ENCODE measurements at places on chromosomes 3 and 15.

DNA sequence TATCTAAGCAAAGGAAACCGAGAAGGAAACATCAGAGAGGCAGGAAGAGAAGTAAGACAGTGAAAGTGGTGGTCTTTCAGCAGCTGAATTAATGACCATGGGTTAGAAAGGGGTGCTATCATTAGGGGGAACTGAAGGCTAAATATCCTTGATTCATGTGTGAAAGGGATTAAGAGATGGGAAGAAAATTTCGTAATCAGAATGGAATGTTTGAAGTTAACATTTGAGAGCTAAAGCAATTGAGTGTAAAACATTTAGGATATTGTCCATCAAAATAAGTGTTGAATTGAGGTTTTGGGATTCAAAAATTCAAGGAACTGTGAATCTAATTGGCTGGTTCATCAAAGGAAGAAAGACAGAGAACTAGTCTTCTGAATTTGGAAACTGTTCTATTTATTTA lies 4.1 kb upstream of the ECT2 start:
- no peak for DNase-seq

GRCh38 chr3:78022232-78022631 lies 982.3 kb downstream of the ROBO2 start:
- DNase-seq = no peak

DNA sequence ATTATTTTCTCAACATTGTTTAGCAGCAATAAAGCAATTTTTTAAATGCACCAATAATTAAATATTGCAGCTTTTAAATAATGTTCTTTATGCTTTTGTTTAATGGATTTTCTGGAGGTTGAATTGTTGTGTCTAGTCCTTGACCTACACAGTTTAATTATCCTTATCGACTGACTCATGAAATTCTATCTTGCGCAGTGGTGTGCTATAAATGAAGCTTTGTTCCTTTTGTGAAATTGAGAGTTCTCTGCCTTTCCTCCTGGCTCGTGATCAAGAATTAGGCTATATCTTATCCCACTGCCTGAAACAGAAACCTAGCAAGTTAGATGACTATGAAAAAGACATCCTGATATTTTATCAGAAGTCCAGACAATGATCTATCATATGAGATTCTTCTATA lies 37.0 kb upstream of the PIK3R4 start:
- DNase-seq = no peak

DNA sequence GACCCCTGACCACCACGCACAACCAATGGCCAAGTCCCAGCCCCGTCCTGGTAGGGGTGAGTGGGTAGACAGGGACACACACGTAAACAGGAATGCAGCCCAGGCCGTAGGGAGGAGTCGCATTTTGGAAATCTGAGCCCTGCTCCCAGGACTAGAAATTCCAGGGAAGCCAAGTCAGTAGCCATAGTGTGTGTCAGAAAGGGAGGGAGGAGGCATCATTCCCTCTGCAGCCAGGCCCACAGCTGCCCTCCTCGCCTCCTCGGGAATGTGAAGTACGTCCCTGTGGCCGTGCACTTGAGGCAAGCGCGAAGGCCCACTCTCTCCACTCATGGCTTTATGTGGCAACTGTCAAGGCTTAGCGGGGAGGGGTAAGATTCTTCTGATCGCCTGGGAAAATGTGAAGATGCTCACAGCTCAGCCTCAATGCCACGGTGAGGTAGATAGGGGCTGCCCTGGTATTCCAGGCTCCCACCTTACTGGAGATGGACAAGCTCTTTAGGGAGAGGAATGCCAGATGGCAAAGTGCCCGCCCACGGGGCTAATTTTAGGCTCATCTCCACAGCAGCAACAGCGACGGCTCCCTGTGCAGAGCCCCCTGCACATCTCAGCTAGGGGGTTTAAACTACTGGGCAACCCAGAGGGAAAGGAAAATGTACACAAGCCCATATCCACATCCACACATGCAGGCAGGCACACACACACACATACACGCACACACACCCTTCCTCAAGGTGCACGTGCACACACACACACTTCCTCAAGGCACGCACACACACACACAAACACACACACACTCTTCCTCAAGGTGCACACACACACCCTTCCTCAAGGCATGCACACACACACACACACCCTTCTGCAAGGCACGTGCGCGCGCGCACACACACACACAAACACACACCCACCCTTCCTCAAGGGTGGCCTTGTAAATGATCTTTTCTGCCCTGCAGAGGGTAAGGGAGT lies 65.5 kb downstream of the ADCY5 start:
- DNase-seq = no peak

DNA sequence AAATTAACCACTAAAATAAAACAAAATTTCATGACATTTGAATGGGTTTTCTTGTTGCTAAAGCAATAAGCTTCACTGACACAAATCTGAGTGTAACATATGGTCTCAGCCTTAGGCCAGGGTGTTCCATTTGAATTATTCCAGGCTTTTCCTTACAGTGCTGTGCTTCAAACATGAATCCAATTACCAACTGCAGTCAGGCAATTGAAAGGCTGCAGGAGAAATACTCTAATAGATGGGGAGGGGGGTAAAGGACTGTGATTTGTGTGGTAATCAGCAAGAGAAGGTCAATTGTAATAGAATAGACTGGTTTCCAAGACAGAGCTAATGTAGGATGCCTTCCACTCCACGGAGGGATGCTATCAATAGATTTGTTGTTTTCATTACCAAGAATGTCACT lies 466.7 kb downstream of the C3orf38 start:
- no peak for DNase-seq

GRCh38 chr15:74763416-74763815 lies 14.8 kb downstream of the CYP1A2 start:
- DNase-seq = no peak

DNA sequence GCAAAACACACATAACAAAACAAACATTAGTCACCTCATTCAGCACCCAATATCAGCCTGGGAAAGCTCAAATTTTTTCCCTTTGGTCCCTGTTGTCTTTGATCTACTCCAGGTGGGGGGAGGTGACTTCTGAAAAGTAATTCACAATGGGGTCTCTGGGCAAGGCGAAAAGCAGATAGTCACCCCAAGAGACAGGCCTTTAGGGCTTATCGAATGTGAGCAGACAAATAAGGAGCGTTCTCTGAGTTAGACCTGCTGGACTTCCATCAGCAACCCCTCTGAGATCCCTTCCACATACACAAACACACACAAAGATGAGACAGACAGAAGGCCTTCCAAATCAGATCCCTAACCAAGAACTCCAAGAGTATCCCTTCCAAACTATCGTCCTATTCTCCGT lies 171.0 kb upstream of the SMAD3 start:
- no peak for DNase-seq

DNA sequence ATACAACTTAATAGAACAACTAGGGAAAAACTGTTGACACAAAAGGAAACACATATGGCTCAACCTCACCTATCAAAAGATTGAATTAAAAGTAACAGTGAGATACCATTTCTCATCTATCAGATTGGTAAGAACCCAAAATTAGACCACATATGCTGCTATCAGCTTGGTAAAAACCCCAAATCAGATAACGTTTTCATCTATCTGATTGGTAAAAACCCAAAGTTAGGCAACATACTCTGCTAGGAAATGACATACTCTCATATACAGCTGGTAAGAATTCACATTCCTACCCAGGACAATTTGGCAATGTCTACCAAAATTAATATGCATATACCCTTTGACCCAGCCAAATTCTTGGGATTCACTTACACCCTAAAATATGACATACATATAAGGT lies 26.3 kb downstream of the NRG4 start:
- no peak for DNase-seq

DNA sequence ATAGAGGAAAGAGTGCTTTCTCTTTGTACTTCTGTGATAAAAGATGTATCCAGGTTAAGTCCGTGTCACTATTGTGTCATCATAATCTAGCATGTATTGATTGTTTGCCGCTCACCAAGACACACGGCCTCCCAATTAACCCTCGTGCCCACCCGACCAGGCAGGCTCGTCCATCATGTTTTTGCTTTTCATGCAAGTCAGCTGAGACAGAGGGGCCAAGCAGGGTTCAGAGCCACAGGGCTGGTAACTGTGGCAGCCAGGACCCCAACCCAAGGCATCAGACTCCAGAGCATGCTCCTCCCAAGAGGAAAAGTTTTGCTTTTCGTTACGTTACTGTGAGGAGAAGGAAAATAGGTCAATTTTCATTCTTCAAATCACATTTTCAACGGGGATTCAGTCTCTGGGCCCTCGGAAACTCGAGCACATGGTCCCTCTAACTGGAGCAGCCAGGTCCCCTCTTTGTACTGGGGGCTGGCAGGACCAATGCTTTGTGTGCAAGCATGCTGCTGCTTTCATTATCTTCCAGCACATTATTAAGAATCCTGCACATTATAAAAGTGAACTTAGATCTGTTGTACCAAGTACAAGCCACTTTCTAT lies 161.1 kb upstream of the TOPAZ1 start:
- DNase-seq = no peak

- DNase-seq = peak; percentile 79
Measured at GRCh38 chr15:41848631-41849030, 10.0 kb downstream of the PLA2G4B start.

DNA sequence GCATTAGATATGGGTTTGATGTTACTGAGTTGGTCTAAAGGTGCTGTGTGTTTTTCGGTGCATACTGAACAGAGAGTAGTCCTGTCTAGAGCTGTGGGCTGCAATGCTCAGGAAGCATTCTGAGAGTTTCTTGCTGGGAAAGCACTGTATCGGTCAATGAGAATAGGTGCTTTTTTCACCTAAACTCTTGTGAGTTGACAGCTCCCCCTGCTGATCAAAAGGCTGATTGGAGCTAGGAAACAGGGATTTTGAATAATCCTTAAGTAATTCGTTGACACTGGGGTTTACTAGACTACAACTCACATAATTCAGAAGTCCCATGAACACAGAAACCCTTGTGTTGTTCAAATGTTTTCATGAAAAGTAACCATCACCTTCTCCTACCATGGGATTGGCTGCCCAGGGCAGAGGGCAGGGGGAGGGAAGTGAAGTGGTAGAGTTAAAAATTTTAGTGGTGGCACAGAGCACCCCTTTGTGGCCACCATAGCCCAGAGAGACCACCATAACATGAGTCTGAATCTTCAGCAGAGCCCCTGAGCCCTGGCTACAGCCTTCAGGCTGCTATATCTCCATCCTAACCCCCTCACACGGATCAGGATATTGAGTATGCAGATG lies 13.0 kb upstream of the MANF start:
- DNase-seq = peak; percentile 59

- peak; percentile 69 for DNase-seq
Measured at GRCh38 chr15:67794832-67795574, 30.3 kb upstream of the SKOR1 start.

- DNase-seq = no peak
Measured at GRCh38 chr3:107367353-107367752, 9.9 kb upstream of the CCDC54 start.

DNA sequence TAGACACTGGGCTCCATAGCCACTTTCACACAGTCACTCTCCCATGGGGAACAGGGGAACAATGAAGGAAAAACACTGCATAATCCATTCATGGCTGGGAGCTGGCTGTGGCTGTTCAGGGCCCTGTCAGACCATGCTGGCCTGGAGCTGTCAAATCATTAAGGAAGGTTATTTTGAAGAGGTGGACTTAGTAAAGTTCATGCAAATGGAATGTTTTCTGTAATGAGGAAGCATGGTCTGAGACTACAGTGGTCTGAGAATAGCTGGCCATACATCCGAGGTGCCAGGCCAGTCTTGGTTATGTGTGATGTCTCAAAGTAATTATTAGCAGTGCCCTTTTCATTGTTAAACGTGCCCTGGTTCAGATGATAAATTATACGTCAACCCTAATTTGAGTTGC lies 117.1 kb upstream of the MRPS22 start:
- no peak for DNase-seq

DNA sequence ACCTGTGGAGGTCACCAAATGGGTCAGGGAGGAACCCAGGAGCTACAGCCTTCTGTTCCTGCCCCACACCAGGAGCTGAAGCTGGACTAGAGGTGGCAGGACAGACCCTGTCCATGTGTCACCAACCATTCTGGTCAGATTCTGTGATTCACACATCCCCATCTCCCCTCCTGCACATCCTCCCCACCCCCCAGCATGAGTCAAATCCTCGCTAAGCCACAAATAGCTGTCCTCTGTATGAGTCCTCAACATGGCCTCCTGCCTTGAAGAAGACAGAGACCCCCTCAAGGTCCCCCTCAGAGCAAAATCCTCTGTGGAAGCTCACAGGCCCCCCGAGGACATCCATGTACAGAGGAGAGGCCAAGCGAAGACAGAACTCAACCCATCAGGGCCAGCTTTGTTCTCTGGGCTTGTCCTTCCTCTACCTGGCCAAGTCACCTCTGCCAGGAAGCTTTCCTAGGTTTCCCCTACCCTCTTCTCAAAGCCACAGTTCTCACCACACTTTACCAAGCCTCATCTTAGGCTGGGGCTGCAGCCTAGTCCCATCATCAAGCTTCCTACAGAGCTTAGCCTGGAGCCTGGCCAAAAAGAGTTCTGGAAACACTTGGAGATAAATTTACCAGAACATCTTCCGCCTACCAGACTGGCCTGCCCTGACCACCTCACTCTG lies 17.1 kb downstream of the CACNA2D2 start:
- peak; percentile 40 for DNase-seq

GRCh38 chr3:38907426-38907825 lies 91.4 kb upstream of the SCN10A start:
- no peak for DNase-seq

DNA sequence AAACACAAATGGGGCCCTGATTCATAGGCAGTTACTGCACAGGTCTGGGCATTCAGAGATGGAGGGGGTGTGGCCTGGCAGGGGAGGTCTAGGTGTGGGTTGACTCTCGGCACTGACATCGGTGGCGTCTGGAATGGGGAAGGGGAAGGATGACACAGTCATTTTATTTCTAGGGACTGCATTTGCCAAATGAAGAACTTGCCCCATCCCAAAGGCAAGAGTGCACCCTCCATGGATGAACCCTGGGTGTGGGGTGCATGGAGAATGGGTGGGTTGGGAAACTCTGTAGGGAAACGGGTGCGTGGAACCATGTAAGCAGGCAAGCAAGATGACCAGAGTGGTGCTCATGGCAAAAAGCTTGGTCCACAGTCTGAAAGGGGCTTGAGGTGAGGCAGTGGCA lies 24.5 kb downstream of the SLC6A20 start:
- DNase-seq = no peak

GRCh38 chr3:117355566-117355965 lies 646.0 kb downstream of the TUSC7 start:
- no peak for DNase-seq

DNA sequence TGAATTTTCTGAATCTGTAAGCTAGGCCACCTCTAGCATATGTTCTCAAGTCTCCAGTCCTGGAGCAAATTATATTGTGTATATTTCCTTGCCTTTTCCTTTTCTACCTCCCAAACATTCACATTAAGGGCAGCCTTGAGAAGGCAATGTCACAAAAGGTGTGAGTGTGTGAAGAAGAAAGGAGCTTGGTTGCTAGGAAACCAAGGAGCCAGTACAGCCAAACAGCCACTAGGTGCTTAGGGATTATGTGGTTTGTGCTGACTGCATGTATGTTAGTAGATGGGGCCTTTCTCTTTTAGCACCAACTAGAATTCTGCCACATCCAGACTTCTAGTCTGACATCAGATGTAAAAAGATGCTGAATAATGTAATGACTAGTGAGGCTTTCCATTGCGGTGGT lies 118.8 kb upstream of the DAZL start:
- no peak for DNase-seq

Measured in activated T-cell treated with anti-CD3 and anti-CD28 coated beads, Interleukin-2, amount 50 U/mL, for 48 hours (primary cell).